LNCaP clone FGC (cell line): ENCODE measurements at places on chromosomes 16 and 17.

GRCh38 chr17:52105591-52105990, 52.9 kb downstream of the CA10 start:
- no peak for DNase-seq

DNA sequence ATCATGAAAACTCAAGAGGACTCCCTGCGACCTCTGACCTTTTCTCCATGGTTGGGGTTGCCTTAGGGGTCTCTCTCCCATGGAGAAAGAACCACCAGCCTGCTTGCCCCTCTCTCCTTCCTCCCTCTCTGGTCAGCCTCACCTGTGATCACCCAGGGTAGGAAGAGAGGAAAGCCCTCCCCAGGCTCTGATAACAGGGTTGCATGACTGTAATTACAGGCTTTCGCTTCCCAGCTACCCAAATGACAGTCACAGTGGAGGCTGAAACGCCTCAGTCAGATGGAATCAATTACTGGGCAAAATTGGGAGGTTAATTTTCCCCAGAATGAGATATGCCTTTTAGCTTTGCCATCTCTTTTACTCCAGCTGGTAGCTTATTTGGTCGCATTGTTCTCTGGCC, 265.8 kb upstream of the SOX9 start:
- DNase-seq = no peak

GRCh38 chr17:35244341-35245195, 1.7 kb downstream of the SLFN5 start:
- DNase-seq = no peak

DNA sequence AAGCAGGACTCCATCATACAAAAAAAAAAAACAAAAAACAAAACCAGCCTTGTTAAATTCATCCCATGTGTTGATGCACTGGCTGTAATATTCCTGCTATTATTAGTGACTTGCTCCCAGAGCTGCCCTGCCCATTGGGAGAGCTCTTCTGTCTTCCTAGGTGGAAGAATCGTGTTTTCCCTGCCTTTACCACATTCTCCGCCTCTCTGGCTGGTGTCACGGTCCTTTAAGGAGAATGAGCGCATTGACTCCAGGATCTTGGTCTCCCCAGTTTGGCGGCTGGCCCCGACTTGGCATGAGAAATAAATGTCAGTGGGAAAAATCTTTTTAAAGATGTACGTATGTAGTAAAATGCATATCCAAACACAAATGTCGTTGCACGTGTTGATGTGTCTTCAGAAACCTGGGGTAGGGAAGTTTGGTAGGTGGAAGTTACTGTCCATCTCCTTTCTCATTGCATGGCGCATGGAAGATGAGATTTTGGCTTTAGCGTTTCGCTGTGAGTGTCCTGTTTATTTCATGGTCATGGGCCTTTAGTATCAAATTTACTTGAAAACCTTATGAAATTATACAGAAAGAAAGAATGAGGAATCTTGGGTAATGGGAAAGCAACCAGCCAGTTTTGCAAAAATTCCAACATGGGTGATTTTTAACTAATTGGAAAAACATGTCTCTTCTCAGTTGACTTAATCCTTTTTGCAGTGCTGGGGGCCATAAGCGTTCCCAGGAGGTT, 15.5 kb downstream of the RMI2 start:
- DNase-seq = no peak

GRCh38 chr17:77109764-77110359, 30.9 kb upstream of the SEC14L1 start:
- no peak for DNase-seq

- DNase-seq = no peak
Measured at GRCh38 chr17:43356999-43357398, 41.8 kb upstream of the ARL4D start.

DNA sequence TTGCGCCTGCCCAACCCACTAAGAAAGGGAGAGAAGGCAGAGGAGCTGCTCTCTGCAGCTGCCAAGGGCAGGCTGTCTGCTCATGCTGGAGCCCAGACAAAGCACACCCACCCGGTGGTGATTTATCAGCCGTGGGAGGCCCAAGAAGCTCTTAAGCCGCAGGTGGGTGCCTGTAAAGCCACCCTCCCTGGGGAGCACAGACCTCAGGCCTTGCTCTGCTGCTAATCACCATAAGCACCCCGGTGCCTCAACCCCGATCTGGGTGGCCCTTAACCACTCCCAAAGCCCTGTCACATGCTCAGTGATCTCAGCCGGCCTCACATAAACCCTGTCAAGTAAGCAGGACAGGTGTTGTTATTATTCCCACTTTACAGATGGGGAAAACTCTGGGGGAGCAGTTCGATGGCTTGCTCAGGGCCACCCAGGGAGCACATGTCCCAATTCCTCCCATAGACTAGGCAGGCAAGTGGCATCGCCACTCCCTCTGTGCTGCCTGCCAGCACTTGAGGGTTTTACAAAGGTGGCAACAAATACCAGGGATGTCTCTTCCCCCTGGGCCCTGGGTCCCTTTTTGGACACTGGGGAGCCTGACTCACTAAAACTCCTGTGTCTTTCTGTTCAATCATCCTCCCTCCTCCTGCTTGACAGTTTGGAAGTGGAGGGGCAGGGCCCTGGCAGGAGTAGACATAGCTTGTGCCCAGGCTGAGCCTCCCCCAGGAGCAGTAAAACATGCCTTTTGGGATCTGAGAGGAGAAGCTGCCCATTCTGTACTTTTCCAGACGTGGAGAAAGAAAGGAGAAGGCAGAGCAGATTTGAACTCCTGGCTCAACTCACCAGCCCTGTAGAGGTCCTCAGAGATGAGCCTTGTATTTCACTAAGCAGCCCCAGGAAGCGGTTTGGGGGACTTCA, 299.3 kb downstream of the SOX9 start:
- no peak for DNase-seq

DNA sequence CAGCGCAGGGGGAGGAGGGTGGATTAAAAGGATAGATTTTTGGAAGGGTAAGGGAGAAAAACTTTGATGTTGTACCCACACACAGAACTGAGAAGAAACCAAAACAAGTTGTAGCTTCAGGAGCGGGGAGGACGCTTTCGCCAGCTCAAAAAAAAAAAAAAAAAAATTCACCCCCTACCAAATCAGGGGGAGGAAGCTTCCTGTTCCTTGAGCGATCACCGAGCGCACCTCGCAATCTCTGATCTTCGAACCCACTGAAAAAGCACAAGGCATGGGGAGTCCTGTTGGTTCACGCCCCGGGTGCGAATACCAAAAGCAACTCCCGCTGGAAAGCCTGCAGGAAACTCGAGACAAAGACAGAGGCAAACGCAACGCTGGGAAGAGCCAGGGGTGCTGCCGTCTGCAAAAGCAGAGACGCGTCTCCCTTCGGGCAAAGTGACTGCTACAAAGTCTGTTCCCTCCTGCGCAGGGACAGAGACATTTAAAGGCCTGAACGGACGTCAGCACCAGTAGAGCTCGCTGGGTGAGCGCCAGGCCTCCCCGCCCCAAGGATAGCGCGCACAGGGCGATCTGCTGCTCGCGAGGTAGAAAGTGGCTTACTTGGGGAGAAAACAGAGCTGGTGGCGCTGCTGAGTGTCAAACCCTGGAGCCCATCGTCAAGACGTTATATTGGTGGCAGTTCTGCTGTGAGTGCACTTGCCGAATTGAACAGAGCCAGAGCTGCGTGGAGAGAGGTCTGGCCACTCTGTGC, 190.4 kb downstream of the USP22 start:
- DNase-seq = no peak

- no peak for DNase-seq
Measured at GRCh38 chr16:9138021-9138680, 46.7 kb downstream of the HAPSTR1 start.

GRCh38 chr16:51148678-51149228, 2.3 kb downstream of the SALL1 start:
- DNase-seq = no peak

DNA sequence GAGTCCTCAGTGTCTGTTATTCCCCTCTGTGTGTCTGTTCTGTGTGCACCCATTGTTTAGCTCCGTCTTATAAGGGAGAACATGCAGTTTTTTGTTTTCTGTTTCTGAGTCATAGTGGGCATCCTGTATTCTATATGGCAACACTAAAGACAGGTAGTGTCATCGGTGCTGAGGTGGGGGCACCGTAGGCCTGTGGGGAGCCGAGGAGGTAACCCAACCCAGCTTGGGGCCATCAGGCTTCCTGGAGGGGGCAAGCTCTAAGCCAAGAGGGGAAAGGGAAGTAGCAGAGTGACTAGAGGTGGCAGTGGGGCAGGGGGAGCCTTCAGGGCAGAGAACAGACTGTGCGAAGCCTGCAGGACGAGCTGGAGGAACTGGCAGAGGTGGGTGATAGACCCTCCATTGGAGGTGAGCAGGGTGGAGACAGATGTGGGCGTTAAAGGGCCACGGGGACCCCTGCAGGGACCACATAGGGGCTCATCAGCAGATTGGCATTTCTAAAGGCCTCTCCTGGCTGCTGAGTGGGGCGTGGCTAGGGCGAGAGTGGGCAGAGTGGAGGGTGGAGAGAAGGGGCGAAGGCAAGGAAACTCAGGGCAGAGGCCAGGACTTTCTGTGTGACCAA, 36.5 kb downstream of the CPNE2 start:
- no peak for DNase-seq

DNA sequence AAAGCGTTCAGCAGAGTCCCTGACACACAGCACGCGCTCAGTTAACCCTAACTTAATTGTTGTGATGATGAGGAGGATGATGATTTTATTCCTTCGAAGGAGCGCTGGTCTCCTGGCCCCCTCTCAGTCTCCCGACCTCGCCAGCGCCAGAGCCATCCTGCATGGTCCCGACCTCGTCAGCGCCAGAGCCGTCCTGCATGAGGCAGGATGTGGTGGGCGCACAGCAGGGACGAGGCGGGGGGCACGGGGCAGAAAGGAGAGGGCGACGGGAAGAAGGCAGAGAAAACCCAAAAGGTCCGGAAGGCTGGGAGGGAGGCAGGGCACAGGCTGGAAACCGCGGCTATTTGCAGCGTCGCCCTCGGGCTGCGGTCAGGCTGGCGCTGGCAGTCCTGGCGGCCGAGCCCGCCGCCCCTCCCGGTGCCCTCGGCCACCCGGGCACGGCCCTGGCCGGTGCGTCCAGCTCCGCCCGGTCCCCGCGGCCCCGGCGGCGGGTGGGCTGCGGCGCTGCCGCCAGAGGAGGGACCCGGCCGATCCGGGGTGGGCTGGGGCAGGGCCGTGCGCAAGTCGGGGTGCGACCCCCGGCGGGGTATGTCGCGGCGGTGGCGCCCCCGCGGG, 3.0 kb upstream of the TAC4 start:
- DNase-seq = no peak

- DNase-seq = no peak
Measured at GRCh38 chr17:73343739-73344454, 32.1 kb upstream of the CDC42EP4 start.
